ENCODE measurements at places on chromosomes 2 and 18. TPM values are rescaled to one million over a fixed set of nuclear protein-coding genes. Genes with fewer than 3 reads are reported as not detected.

GRCh38 chr2:211281430-211282073 lies 725.2 kb downstream of the CPS1 start:
- DNase-seq: no peak

- DNase-seq: no peak
These were observed 77.1 kb downstream of the SMAD4 start for GRCh38 chr18:51107082-51107481.

GRCh38 chr2:126656431-126657147 lies 631 bp downstream of the GYPC start:
- no peak for DNase-seq

LONRF2 gene
- 0.18 TPM for total RNA-seq

GRCh38 chr2:188979187-188980114 lies 5.3 kb downstream of the COL3A1 start:
- no peak for DNase-seq

SP5 gene
- not detected for total RNA-seq

GRCh38 chr2:189933911-189934399 lies 128.6 kb downstream of the MSTN start:
- no peak for DNase-seq

TCF7L1 gene
- not detected for total RNA-seq

FABP1 gene
- not detected for total RNA-seq

DNA sequence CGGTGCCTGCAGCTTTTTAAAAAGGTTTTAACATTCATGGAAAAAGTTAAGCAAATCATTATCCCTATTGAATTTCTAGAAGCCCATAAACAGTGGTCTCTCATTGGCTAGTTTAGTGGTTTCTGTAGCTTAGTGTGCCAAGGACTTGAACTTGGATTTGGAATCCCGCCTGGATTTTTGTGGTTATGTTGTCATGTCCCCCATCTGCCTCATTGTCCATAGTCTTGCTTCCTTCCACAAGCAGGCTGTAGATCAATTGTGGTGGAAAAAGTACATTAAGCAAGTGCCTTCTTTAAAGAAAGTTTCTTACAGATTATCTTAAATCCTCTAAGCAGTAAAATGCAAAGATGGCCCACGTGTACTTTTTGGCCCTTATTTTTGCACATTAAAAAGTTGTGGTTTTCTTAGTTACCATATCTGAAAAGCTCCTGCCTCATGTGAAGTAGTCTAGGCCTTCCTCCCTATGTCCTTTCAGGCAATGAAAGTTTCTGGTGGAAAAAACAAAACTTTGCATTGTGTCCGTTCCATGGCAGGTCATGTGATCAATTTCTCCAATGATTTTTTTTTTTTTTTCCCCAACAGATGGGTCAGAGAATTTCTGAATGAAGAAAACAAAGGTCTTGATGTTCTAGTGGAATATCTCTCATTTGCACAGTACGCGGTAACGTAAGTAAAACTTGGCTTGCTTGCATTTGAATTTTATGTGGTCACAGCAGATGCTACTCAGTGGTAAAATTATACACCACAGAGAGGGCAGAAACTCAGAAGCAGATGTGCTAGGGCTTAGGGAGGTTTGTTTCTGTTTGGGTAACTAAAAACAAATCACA lies 158.9 kb downstream of the PRPF40A start:
- DNase-seq: no peak

GRCh38 chr2:166269322-166269721 lies 106.4 kb downstream of the SCN9A start:
- DNase-seq: no peak

- no peak for DNase-seq
These were observed 156.0 kb downstream of the ACOXL start for GRCh38 chr2:110888411-110888810.

DNA sequence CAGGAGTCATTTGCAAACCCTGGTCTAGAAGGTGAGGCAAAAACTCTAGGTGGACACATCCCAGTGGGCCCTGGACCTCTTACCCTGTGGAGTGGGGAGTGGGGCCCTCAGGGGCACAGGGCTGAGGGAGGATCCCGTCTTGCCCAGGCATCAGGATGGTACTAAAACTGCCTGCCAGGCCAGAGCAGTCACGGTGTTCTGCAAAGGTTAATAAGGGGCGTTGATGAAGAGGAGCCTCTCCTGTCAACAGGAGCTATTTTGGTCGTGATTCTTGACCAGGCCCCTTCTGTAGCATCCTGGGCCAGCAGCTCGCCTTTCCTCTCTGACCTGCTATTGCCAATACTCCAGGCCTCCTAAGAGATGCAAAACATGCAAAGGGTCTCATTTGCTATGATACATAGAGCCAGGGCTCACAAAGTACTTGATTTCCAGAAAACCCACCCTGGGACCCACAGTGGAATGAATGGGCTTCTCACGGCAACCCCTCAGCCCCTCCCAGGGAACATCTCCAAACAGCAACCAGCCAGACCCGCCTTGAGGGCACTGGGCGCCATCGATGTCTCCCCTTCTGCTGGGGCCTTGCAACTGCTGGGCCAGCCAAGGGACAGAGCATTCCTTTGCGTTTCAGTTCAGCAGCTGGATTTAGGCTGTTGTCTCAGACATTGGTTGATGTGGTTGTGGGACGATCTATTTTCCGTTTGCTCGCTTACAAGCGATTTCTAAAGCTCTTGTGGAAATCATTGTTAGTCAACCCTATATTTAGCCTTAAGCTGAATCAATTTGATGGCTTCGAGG lies 111.1 kb downstream of the PDCL3 start:
- no peak for DNase-seq

DNA sequence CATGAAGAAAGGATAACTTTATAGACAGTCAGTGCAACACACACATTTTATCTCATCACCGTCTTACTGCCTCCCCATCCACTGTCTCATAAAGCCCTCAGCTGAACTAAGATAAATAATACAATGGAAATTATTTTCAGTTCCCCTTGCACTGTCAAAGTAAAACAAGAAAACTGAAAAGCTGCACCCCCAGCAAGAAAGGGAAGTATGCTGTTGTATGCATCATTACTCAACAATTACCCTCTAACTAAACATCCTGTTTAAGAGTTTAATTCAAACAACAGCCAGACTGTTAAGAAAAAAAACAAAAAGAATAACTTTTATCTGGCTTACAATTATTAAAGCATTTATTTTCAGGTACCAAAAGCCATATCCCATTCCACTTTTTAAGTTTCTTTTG lies 25.0 kb downstream of the MPPE1 start:
- no peak for DNase-seq
